ACHN (cell line): ENCODE measurements at places on chromosomes 12 and 14.

DNA sequence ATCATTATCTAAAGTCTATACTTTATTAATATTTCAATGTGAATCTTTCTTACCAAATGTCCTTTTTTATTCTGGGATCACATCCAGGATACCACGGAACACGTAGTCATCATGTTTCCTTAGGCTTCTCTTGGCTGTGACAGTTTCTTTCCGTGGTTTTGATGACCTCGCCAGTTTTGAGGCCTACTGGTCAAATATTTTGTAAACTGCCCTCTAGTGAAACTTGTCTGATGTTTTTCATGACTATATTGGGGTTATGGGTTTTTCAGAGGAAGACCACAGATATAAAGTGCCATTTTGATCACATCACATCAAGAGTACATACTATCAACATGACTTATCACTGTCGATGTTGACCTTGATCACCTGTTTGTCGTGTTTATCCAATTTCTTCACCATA is 14.1 kb upstream of the SERPINA6 start:
- DNase-seq: peak; percentile 16

- DNase-seq: peak; percentile 50
Observed at GRCh38 chr14:34498684-34499412, 36.8 kb upstream of the SPTSSA start.

- peak; percentile 70 for DNase-seq
Observed at GRCh38 chr12:12612358-12612757, 682 bp downstream of the CREBL2 start.

- no peak for DNase-seq
Observed at GRCh38 chr14:48842785-48843184, 743.4 kb downstream of the RPS29 start.

DNA sequence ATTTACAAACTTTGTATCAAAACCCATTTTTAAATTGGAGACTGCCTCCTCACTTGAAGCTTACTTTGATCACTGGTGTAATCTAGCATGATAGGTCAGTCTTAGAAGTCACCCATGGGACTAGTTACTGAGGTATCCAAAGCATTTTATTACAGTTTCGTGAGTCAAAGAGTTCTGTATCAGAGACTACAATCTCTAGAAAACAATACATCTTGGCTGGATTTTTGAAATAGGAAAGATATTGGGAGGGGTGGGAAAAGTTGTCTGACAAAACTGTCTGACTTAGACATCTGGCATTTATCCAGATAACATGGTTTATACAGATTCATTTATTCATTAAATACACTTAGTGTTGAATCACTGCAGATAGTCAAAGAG is 173.5 kb upstream of the PDZRN4 start:
- DNase-seq: no peak

- DNase-seq: peak; percentile 44
Observed at GRCh38 chr12:49824895-49825294, 3.3 kb downstream of the NCKAP5L start.

DNA sequence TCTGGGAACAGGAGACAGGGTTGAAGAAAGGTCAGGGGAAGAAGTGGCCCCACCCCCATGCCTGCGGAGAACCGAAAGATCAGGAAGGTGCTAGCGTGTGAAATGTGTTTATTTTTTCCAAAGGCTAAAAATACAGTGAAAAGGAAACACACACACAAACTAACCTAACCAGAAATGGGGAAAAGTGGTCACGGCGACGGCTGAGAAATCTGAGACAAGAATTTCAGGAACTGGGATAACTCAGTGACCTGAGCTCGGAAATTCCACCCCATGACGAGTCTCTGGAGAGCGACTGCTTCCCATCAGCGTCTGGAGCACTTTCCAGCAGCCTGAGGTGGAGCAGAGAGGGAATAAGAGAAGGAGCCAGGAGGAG is 16.6 kb upstream of the RND1 start:
- no peak for DNase-seq

- no peak for DNase-seq
Observed at GRCh38 chr12:111359231-111359913, 9.5 kb downstream of the PHETA1 start.

DNA sequence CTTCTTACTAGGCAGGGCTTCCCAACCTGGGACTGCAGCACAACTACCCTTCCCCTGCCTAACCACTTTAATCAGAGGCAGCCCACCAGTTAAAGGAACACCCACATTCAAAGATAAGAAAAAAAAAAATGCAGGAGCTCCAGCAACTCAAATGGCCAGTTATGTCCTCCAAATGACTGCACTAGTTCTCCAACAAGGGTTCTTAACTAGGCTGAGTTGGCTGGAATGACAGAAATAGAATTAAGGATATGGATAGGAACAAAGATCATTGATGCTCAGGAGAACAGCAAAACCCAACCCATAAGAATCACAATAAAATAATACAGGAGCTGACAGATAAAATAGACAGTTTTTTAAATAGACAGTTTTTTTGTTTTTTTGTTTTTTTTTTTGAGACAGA is 154.2 kb downstream of the PLCZ1 start:
- DNase-seq: no peak

- DNase-seq: no peak
Observed at GRCh38 chr12:18071336-18071735, 18.7 kb downstream of the RERGL start.

DNA sequence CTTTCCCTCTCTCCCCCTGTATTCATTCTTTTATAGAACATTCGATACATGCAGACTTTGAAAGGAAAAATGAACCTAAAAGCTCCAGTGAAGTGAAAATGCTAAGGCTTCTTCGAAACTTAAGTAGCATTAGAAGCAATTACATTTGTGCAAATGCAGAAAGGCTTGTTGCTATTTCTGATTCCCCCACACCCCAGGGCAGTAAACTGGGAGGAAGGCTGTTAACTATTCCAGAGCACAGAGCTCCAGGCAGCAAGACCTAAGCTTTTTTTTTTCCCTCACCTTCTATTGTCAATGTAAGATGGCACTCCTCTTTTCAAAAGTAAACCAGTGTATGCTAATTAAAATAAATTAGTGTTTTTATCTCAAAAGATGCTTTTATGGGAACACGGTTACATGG is 448.9 kb upstream of the TBX3 start:
- no peak for DNase-seq

- DNase-seq: no peak
Observed at GRCh38 chr12:30002677-30003076, 218.9 kb upstream of the TMTC1 start.

GRCh38 chr14:24843494-24843893 is 206.5 kb downstream of the STXBP6 start:
- DNase-seq: no peak

DNA sequence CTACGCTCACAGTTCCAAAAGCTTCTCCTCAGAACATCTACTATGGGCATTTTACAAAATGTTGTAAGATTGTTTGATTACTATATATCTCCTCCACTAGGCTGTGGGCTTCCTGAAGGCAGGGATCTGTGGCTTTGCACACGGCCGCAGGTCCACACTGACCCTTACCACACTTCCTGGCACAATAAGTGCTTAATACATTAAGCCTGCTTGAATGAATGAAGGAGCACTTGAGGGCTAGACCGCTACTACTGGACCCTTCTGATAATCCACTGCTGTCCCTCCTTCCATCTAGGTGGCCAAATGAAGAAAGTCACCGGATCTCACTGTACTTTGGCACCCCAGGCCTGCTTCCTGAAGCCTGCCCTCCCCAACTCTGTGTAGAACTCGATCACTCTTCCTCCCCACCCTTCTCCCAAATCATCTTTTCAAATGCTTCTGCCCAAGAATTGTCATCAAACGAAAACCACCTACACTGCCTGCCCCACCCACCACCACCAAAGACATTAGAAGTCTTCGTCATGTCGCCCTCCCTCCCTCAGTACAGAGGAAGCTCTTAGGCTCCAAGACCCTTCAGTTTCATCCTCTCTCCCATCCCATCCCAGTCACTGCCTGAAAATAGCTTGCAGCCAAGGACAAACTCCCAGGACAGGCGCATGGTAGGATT is 596 bp upstream of the ZBTB39 start:
- DNase-seq: no peak

GRCh38 chr12:50005175-50005574 is 20.1 kb downstream of the RACGAP1 start:
- no peak for DNase-seq

DNA sequence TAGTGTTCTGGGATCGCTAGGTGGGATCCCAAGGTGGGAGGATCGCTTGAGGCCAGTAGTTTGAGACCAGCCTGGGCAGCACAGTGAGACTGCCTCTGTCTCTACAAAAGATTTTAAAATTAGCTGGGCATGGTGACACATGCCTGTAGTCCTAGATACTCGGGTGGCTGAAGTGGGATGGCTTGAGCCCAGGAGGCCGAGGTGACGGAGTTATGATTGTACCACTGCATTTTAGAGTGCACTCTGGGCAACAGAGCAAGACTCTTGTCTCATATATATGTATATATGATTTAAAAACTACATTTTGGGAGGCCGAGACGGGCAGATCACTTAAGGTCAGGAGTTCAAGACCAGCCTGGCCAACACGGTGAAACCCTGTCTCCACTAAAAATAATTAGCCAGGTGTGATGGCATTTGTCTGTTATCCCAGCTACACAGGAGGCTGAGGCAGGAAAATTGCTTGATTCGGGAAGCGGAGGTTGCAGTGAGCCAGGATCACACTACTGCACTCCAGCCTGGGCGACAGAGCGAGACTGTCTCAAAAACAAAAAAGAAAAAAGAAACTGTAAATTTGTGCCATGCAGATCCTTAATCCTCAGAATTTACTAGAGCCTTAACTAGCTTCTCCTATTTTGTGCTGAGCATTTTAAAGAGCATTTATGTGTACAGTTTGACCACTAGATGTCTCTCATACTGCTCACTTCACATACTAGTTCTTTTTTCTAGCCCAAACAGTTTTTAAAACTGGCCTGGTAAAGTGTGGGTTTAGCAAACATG is 114.8 kb downstream of the MON2 start:
- DNase-seq: peak; percentile 73

- no peak for DNase-seq
Observed at GRCh38 chr14:65070471-65070976, 31.8 kb downstream of the MAX start.

GRCh38 chr12:6294156-6295093 is 16.1 kb upstream of the PLEKHG6 start:
- DNase-seq: no peak

DNA sequence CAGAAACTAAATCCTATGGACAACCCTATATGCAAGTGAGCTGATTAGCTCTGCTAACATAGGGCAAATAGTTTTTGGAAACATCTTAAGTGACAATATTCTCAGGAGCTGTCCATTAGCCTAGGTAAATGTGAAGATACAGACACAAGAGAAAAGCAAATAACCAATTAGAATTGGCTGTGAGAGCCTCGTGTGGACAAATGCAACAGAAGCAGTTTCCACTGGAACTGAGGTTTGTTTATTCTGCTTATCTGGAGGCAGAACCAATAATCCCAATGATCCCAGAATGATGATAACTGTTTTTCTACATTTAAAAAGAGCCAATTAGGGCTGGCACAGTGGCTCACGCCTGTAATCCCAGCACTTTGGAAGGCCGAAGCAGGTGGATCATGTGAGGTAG is 43.2 kb upstream of the YAF2 start:
- no peak for DNase-seq

DNA sequence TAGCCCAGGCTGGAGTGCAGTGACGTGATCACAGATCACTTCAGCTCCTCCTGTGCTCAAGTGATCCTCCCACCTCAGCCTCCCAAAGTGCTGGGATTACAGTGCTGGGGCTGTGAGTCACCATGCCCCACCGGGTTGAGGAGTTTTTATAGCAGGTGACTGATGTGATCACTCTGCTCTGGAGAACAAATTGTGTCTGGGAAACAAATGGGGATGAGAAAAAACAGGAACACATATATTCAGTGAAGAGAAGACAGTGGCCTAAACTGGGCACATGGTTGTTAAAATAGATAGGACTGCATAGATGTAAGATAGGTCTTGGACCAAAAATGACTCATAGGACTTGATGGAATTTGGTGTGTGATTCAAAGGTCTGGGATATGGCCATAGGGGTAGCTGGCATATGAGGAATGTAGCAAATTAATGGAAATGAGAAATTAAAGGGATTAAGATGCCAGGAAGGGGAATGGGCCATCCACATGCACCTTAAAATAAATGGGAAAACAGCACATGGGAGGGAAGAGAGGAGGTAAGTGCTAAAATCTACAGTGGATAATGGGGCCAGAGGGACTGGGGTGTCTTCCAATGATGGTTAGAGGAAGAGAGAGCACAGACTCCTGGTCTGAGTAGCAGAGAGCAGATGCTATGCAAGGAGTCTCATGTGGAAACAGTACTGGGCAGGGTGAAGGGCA is 11.2 kb downstream of the BCAT1 start:
- peak; percentile 33 for DNase-seq

GRCh38 chr12:82507686-82508085 is 149.4 kb downstream of the METTL25 start:
- no peak for DNase-seq

DNA sequence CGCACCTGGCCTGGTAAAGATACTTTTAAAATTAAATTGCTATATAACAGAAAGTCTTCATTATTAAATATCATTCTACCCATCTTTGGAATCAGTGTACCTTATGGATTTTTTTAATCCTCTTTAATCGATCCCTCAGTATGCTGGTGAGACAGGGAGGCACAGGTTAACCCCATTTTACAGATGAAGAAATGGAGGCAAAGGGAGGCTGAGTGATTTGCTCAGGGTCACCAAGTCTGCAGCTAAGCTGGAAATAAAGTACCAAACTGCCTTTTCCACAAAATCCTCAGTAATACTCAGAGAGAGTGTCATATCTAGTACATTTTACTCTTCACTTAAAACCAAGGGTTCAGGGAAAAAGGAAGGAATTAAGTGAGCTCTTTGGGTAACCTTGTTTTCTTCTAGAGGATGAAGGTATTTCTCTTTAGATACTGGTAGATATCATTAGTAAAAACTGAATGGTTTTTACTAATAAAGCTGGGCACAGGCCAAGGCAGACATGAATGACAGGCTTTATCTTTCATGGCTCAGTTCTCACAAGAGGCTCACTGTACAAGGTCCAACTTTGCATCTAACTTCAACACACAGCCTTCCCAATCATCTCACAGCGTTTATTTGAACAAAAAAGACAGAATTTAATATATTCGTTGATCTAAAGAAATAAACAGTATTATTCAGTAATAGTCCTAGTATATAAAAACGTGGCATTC is 35.3 kb upstream of the TTC7B start:
- DNase-seq: no peak

GRCh38 chr14:26403760-26404159 is 194.1 kb downstream of the NOVA1 start:
- no peak for DNase-seq

- DNase-seq: peak; percentile 12
Observed at GRCh38 chr14:23951590-23952201, 1.9 kb upstream of the DHRS4 start.

DNA sequence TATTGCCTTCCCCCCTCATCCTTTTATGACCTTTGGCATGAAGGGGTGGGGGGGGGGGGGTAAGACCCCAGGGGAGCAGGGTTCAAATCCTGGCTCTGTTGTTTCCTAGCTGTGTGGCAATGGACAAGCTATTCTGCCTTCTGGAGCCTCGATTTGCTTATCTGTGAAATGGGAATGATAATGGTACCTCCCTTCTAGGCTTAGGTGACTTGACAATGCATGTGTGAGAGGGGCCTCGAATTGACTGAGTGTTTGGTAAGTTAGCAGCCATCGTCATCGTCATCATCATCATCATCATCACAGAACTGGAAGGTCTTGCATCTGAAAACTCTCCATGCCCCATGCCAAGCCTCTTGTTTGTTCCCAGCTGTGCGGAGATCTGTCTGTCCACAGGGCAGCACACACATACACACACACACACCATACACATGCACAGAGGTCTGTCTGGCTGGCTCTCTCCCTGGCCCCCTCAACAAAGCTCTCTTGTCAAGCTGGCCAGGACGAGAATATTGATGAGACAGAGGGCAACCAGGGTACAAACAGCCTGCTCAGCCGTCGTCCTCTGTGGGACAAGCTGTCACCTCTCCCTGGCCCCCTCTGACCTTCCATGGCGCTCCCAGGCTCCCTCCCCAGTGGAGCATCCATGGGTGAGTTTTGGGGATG is 5.9 kb upstream of the SDS start:
- DNase-seq: no peak
